Activated CD8-positive, alpha-beta memory T cell treated with anti-CD3 and anti-CD28 coated beads for 24 hours (primary cell): ENCODE measurements at places on chromosomes 7 and 10.

DNA sequence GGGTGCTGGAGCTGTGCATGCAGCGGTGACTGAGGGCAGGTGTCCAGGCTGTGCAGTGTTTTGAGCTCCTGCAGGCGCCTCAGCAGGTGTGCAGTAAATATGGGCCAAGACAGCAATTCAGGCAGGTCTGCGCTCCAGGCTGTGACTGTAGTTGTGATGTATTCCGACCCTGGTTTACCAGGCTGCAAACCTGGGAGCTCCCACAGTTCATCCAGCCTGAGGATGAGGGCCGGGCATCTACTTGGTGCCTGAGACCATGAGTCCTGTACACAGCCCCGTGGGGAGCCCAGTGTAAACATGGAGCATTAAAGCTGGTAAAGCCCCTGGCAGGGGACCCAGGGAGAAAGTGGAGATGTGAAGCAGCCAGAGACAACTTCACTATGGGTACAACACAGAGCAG, 82.8 kb downstream of the VOPP1 start:
- DNase-seq, result no peak

DNA sequence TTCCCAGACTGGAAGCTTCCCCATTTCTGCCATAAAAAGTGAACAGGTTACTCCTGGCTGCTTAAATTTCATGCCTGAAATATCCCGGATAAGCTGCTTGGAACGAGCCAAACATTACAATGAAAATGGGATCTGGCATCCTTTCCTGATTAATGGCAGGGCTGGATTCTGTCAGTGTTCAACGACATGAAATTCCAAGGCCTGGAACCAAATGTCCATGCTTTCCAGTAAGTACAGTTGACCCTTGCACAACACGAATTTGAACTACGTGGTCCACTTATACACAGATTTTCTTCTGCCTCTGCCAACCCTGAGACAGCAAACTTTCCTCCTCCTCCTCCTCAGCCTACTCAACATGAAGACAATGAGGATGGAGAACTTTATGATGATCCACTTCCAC, 65.4 kb downstream of the SGMS1 start:
- no peak for DNase-seq

- no peak for DNase-seq
Measured at GRCh38 chr7:4700577-4701235, 18.6 kb downstream of the FOXK1 start.

DNA sequence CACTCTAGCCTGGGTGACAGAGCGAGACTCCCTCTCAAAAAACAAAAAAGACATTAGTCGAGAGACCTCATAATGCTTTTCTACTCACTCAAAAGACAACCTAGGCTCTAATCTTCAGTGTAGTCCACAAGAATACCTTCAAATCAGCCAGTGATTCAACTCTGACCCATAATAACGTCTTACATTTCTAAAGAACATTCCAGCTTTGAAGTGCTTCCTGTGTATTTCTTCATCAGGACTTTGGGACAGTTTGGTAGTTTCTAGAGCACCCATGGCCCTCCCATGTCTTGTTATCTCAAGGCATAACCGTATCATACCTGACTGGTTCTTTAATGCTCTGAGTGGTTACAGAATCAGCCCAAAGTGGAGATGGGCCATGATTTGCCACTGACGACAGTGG, 221.3 kb downstream of the SKIDA1 start:
- no peak for DNase-seq

DNA sequence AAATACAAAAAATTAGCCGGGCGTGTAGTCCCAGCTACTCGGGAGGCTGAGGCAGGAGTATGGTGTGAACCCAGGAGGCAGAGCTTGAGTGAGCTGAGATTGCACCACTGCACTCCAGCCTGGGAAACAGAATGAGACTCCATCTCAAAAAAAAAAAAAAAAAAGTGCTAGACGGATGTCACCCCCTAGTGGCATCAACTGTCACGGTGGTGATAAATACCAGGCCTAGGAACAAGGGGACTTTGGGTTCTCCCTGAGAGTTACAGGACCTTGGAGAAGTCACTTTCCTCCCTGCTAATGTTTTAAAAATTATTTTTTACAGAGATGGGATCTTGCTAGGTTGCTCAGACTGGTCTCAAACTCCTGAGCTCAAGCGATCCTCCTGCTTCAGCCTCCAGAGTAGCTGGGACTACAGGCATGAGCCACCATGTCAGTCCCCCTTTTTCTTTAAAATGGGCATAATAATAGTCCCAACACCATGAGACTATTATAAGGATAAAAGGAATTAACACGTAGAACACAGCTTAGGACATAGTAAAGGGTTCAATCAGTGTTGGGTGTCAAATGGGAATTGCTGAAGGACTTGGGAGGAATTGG, 2.6 kb upstream of the TMEM130 start:
- no peak for DNase-seq

GRCh38 chr7:149771720-149772240, 1.6 kb downstream of the ZNF467 start:
- peak; percentile 93 for DNase-seq
